ENCODE measurements at places on chromosomes 6 and 20.

GRCh38 chr6:111423960-111424846 is 58.8 kb downstream of the REV3L start:
- DNase-seq: peak; percentile 23

GRCh38 chr6:21151119-21151518 is 442.4 kb upstream of the SOX4 start:
- no peak for DNase-seq

DNA sequence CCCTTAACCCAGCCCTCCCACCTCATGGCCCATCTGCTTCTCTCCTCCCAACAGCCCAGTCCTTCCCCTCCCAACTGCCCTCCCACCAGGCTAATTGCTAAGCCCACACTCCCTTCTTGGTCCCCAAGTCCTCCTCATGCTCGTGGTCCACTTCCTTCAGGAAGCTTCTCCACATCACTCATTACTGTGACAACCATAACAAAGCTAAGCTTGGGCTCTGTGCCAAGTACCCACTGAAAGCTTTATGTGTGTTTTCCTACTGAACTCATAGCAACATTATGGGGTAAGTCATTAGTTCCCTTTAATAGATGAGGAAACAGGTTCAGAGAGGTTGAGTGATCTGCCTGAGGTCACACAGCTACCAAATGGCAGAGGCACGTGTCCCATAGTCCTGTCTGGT is 16.2 kb downstream of the FRS3 start:
- DNase-seq: no peak

GRCh38 chr6:108868647-108869046 is 20.4 kb downstream of the ARMC2 start:
- no peak for DNase-seq

GRCh38 chr20:4873396-4873795 is 127.9 kb downstream of the SLC23A2 start:
- no peak for DNase-seq

DNA sequence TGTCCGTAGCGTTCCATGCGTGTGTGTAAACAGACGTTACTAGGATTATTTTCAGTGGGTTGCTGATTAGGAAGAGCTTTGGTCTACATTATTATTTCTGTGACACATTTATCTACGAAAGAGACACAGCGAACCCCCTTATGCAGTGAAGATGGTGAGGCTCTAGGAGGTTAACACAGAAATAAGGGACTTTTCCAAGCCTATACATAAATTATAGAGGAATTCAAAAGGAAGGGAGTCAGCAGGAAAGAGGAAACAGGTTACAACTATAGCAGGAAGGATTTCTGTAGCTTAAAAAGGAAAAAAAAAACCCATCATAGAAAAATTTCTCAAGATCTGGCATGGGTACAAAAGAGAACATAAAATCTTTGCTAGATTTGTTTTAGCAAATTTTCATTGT is 12.9 kb upstream of the RPS6KA2 start:
- DNase-seq: no peak

DNA sequence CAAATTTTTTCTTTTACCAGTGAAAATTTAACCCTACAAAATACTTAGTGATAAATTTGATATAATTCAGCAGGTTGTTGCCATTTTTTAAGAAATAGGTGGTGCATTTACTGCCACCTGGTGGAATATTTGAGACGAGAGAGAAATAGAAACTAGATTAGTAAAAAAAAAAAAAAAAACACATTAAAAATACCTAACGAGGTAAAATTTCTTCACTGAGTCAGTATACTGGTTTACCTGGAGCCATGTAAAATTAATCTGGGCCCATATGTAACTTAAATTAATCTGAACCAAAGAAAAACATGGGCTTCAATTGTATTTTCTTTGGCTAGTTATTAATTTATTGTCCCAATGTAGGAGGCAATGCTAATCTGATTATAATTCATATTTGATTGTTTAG is 520.8 kb downstream of the EPM2A start:
- DNase-seq: peak; percentile 28

DNA sequence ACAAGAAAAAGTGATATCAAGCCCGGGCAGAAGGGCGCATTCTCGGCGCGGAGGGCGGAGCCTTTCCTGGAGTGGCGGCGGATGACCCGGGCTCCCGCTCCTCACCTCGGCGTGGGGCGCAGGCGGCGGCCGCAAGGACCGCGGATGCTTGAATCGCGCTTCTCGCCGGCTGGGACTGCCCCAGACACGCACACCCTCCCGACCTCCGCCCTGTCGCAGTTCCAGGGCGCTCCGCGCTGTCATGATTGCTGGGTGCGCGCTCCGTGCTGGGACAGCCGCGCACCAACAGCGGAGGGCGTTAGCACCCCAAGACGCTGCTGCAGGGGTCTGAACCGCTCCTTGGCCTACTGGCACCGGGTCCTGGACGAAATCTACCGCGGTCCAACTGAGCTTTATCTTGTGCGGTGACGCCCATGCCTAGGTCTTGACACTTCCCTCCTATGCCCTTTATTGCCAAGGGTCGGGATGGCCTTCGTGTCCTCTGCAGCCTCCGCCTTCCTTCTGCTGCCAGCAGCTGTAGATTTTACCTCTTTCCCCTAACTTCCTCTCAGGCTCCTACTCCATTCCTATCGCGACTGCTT is 43.3 kb downstream of the IRAK1BP1 start:
- peak; percentile 13 for DNase-seq

- DNase-seq: no peak
Measured at GRCh38 chr6:21905531-21905930, 312.0 kb downstream of the SOX4 start.

- no peak for DNase-seq
Measured at GRCh38 chr20:34747479-34747878, 43.3 kb downstream of the TP53INP2 start.

DNA sequence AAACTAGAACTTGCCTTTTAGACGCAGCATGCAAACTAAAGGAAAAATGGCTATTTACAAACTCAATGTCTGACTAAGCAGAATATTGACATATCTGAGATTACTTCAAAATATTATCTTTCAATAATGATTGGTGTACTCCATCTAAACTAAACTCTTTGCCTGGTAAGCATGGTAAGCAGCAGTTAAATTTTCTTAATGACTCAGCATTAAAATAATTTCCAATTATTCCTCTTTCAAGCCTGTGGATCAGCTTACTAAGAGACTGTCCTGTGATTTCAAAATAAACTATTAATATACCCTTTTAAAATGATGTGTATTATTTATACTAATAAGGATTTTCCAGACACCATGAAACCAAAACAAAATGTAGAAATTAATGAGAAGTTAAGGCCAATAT is 226.8 kb upstream of the THEMIS start:
- no peak for DNase-seq

- DNase-seq: peak; percentile 30
Measured at GRCh38 chr6:40688214-40688761, 101.1 kb upstream of the LRFN2 start.

- DNase-seq: no peak
Measured at GRCh38 chr20:62641321-62642050, 817 bp upstream of the SLCO4A1 start.

DNA sequence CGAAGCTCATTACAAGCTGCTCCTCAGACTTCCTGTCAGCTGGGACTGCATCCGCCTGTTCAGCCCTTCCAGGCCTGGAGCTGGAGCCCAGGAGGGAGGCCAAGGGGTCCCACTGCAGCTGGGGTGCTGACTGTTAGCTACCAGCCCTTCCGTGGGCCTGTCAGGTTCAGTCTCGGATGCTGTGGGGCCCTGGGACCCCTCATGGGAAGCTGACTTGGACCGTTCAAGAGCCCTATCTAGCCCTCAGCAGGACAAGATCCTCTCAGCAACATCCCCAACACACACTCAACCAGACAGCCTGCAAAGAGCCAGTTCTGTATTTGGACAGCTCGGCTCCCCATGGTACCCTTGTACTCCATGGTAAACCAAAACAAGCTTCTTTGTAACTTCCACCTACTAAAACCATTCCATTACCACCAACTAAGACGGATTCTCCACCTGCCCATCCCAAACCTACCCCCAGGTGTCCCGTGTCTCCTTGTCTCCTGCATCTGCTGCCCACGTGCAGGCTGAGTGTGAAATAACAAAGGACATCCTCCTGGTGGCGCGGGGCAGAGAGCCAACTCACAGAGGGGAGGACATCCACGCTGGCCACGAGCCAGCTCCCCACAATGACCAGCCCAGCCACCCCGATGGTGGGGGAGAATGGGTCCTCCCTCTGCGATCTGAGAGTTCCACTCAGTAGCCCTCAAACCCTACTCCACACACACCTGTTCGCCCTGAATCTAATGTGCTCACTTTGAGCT is 111.2 kb downstream of the TAF4 start:
- DNase-seq: no peak

- no peak for DNase-seq
Measured at GRCh38 chr6:13550656-13551055, 23.7 kb upstream of the SIRT5 start.

GRCh38 chr6:38239719-38240451 is 399.8 kb downstream of the BTBD9 start:
- DNase-seq: peak; percentile 82

- DNase-seq: no peak
Measured at GRCh38 chr20:60690771-60691170, 561.3 kb upstream of the CDH4 start.

- DNase-seq: no peak
Measured at GRCh38 chr20:32967961-32968457, 36.2 kb downstream of the SUN5 start.

GRCh38 chr6:151738267-151738666 is 69.2 kb upstream of the ESR1 start:
- DNase-seq: no peak

DNA sequence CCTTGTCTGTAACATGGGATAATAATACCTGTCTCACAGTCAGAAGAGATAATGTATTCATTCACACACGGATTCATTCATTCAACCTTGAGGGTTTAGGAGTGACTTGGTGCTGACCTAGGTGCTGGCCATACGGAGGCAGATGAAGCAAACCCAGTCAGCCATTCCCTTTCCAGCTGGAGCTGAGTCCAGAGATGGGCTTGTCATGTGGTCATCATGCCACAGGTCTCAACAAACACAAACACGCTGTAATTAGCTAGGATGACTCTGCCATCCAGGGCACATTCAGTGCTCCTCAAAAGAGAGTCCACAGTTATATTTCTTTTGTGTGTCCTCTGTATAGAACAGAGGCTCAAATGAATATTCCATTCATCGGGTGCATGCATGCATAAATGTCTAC is 19.5 kb upstream of the PRELID3B start:
- no peak for DNase-seq

DNA sequence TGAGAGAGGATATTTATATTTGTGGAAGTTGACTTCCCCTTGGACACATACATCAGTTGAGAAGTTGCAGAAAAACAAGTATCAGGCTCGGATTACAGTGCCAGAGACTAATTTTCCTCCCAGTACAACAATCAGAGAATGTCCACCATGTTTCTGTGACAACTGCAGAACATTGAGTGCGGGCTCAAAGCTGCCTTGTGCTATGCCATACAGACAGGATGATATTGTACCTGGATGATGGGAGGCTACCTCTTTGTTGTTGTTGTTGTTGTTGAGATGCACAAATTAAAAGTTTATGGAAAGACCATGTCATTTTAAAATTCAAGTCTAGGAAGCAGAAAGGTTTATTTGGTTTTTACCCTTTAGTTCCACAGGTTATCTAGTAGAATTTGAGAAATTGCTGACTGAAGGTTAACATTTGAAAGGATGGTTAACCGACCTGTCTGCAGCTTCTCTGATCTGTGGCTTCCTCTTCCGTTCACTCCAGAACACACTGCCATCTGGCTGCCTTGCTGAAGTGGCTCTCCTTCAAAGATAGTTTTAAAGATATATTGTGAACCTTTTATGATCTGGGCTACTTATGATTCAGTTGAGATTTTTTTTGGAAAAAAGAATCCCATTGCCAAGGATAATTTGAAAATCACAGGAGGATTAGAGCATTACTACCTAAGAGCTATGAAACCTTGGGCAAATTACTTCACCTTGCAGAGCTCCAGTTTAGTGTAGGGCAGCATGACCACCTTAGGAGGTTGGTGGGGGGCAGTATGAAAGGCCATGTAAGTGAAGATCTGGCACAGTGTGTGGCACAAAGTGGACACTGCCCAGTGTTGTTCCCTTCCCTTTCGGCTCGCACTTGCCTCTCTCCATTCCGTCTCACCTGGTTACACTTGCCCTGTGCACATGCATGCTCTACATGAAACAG is 15.9 kb downstream of the TMEM200A start:
- no peak for DNase-seq

DNA sequence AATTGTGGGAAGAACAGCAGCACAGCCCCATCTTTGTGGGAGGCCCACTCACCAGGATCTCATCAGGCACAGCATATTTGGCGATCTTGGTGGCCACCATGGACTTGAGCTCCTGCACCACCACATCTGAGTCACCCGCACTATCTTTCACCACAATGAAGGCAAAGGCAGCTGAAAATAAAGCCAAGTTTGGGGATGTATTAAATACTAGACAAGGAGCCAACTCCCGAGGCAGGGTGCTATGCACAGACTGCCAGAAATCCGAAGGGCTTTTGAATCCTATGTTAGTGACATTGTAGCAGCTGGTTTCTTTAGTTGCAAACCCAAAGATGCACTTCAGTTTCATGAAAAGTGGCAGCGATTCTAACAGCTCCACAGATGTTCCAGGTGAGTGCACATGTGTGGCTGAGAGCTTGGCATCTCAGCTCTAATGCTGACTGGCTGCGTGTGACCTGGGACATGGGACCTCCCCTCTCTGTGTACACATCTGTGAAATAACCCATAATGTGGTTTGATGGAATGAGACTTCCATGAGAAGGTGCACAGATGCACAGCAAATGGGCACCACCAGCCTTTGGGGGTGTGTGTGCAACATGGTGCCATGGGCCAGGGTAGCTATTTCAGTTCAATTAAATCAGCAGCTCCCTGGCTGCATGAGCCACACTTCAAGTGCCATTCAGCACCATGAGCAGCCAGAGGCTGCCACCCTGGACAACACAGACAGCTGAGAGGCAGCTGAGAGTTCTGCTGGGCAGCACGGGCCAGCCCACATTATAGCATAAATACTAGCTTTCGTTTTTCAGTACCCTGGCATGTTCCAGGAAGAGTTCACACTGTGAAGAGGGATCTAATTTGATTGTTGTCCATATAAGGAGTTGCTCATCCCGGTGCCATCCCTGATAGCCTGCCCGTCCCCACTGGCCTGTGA is 16.9 kb upstream of the APMAP start:
- peak; percentile 43 for DNase-seq

DNA sequence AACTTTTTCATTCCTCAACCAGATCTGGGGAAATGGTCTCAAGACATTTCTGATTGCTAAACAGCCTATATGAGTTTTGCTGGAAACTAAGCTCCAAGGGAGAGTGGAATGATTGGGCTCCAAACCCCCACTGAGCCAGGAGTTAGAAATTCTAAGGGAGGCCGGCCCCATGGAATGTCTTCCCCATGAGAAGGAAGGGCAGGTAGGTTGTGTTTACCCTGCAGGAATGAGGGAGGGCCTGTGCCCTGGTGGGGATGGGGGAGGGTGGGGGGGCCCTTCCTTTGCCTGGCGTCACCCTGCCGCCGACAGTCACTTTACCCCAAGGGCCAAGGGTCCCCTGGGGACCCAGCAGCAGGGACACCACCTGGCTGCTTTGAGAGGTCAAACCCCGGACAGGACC is 298.9 kb downstream of the TFAP2C start:
- DNase-seq: no peak

DNA sequence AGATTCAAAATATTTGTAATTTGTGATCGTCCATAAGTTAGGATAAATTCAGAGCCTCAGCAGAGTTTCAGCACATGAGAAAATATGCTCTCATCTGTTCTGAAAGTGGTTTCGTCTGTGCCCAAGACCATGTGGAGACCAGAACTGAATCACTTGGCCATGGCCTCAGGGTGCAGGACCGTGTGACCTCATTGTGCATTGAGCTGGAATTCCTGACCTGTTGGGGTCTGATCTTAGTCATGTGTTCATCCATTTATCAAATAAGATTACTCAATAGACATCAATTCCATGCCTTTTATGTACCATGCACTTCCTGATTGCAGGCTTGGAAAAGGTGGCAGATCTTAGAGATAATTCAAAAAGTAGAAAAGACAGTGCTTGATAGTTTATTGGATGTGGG is 680.5 kb downstream of the QKI start:
- no peak for DNase-seq

All from fibroblast of skin of abdomen (primary cell).